ENCODE measurements at places on chromosomes 1 and 21.
A peak's percentile ranks its signal among the peaks of the same experiment; 100 is the strongest.

DNA sequence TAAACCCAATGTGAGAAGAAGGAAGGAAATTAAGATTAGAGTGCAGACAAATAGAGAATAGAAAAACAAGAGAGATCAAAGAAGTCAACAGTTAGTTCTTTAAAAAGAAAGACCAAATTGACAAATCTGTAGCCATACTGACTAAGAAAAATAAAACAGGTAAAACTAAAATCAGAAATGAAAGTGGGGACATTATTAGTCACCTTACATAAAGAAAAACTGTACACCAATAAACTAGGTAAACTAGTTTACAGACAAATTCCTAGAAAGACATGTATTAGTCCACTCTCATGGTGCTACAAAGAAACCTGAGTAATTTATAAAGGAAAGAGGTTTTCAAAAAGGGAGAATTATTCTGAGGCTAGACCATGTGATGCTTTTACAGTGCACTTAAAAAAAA is 22.3 kb downstream of the BLZF1 start:
- no peak for DNase-seq

DNA sequence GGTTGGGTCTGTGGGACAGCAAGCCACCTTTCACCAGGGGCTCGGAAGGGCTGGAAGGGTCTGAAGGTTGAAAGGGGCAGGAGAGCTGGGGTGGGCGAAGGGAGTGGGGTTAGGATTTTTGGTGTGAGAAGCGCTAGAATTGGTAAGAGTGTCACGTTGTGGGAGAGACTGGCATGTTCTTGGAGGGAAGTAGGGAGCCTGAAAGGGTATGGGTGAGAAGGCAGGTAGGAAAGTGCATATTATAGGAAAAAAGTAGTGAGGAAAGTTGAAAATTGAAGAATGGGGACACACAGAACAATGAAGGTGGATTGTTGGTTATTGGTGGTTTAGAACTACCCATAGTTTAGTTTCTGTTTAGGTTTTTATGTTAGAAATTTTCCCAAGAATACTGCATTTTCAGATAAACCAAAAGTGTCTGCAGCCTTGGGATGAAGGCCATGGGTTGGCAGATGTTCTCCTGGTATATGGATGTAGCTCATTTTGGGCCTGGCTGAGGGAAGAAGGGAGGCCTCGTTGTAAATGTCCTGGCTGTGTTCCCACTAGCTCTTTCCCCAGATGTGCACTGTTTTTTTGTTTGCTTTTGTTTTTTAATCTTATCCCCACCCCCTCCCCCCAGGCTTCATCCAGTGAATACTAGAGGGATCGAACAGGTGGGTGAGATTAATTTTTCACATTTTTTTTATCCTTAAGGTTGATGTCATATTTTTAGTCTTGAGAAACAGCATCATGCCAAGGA is 1.2 kb downstream of the LRRC42 start:
- no peak for DNase-seq

GRCh38 chr1:48073798-48074530 is 76.8 kb upstream of the TRABD2B start:
- DNase-seq = no peak

GRCh38 chr1:68270951-68271350 is 38.6 kb upstream of the WLS start:
- no peak for DNase-seq

DNA sequence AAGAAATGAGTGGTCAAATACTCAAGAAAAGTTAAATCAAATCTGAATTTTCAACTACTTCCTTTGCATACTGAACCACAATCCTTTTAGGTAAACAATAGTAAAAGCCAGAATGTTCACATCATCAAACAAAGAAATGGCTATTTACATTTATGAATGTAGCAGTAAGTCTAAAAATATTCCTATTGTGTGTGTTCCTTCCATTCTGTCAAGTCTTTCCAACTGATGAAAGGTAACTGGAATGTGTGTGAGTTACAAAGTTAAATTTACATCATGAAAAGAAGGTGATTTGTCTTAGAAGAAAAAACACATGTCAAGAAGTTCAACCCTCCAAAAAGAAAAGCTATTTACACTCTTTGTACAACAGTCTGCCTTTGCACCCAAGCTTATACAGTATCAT is 203.1 kb downstream of the SIPA1L2 start:
- no peak for DNase-seq

DNA sequence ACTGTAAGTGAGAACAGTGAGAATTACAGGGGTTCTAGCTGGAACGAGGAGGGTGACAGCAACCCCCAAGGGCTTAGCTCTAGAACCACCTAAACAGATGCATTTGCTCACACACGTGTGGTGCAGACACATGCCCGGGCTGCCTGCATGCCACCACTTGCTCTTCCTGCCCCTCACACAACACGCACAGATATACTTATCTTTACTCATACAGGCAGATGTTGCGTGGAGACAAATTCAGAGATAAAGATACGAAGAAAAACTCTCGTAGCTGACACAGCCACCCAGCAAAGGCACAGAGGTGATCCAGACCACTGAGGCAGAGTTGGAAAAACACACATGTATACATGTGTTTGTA is 13.5 kb downstream of the VANGL1 start:
- DNase-seq = no peak

DNA sequence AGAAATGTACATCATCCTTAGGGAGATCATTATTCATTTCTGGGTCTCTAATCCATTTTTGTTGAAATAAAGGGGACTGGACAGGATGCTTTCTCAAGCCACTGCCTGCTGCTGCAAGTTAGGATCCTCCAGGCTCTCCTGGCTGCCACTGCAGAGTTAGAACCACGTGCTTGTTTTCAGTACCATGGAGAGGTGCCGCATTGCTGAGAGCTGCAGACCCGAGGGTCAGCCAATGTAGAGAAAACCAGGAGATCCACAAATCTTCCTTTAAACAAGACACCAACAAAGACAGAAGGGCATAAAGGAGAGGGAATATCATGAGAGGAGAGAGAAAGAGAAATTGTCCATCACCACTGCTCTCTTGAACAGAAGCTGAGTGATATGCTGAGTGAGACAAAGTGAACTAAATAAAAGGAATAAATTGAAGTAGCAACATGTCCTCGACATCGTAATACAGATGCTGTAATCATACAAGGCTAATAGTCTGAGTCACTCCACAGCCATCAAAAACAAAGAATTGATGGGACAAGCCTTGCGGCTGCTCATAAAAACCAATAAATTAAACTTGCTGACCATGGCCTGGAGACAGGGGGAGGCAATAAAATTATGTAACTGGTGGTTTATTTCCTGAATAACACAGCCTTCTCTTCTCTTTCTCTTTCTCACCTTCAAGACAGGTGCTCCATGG is 255.7 kb downstream of the OMA1 start:
- no peak for DNase-seq

DNA sequence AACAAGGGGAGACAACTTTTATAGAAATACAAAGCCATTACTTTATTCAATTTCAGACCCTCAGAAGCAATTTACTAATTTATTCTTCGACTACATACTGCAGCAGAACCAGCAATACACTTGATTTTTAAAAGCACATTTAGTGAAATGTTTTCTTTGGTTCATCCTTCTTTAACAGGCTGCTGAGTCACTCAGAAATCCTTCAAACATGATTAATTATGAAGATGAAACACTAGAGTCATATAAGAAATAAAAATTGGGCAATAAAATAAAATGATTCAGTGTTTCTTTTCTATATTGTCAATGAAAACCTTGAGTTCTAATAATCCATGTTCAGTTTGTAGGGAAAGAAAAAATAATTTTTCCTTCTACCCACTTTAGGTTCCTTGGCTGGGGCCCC is 47.0 kb downstream of the CHML start:
- DNase-seq = no peak

DNA sequence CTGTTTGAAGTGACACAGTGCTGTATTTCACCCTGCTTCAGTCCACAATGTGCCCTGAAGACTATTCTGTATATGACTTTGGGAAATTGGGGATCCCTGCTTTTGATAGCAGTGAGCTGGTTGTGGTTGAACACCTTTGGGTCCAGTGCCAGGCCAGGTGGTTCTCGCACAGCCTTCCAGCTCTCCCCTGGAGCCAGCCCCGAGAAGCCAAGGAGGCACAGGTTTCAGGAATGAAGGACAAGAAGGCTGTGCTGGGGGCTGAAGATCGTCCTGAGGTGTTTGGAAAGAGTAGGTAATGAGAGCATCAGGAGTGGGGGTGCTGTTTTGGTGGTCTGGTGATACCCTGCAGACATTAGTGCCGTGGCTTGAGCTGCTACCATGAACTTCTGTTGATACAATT is 131.4 kb upstream of the COL6A1 start:
- DNase-seq = no peak

DNA sequence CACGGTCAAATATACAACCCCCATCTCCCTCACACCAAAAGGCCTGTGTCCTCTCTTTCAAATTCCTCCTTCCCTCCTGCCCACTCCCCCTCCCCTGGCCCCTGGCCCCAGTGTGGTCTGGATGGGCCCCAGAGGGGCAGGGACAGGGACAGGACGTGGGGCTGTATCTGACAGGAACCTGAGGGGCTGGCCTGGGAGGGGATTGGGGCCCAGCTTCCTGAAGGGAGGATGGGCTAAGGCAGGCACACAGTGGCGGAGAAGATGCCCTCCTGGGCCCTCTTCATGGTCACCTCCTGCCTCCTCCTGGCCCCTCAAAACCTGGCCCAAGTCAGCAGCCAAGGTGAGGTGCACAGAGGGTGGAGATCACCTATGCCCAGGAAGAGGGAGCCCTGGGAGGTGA is at the start of gene MPL:
Gene MPL (plus strand): TSS at position 231 of the 400 bp plus-strand sequence. CDS start 31 bp downstream, at position 262.
- DNase-seq = no peak

- no peak for DNase-seq
Observed at GRCh38 chr1:81458186-81458585, 342.5 kb upstream of the ADGRL2 start.

- DNase-seq = peak; percentile 80
Observed at GRCh38 chr1:109773203-109773899, 9.6 kb upstream of the EPS8L3 start.

- DNase-seq = no peak
Observed at GRCh38 chr1:1804301-1804700, 26.0 kb upstream of the NADK start.

GRCh38 chr1:21956720-21957552 is 19.8 kb upstream of the HSPG2 start:
- DNase-seq = peak; percentile 34
